ENCODE measurements at places on chromosomes 2 and 18. TPM values are rescaled to one million over a fixed set of nuclear protein-coding genes. Genes with fewer than 3 reads are reported as not detected.

GRCh38 chr2:150705767-150706166, 218.3 kb upstream of the RND3 start:
- no peak for DNase-seq

GRCh38 chr18:58866066-58866772, 1.5 kb downstream of the ZNF532 start:
- DNase-seq: no peak

OTOF gene
- 12.4 TPM for total RNA-seq

DNA sequence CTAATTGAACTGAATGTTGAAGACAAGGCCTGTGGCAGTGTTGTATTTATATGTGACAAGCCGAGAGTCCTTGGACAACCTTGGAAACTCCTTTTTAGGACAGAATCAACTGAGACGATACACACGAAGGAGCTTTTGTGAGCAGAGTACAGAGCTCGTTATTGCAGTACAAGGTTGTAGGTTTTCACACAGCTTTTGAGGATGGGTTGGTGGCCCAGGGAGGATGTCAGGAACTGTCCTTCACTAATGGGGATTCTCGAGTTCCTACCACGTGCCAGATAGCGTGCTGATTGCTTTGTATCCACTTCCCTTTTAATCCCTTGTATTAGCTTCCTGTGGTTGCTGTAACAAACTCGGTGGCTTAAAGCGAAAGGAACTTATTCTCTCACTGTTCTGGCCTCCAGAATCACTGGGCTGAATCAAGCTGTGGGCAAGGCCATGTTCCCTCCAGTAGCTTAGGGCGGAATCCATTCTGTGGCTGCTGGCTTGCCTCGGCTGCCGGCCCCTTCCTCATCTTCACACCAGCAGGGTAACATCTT, 20.2 kb downstream of the INPP4A start:
- no peak for DNase-seq

FBLN7 gene
- 9.5 TPM for total RNA-seq

- DNase-seq: peak; percentile 24
These were observed 144.6 kb downstream of the QPCT start for GRCh38 chr2:37489041-37489456.

UGT1A1 gene
- total RNA-seq: 0.41 TPM

DNA sequence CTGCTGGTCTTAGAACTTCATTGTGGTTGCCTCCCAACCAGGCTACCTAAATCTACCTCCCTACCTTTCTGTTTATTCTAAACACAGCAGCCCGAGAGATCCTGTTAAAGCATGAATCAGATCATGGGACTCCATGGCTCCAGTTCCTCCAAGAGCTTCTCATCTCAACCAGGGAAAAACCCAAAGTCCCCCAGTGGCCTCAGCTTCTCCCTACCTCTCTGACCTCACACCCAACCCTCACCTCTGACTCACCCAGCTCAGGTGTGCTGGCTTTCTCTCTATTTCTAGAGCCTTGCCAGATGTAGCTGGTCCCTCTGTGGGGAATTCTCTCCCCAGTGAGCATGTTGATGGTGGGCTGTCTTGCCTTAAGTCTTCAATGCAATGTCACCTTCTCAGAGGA, 93.8 kb upstream of the COPS8 start:
- DNase-seq: no peak

DNA sequence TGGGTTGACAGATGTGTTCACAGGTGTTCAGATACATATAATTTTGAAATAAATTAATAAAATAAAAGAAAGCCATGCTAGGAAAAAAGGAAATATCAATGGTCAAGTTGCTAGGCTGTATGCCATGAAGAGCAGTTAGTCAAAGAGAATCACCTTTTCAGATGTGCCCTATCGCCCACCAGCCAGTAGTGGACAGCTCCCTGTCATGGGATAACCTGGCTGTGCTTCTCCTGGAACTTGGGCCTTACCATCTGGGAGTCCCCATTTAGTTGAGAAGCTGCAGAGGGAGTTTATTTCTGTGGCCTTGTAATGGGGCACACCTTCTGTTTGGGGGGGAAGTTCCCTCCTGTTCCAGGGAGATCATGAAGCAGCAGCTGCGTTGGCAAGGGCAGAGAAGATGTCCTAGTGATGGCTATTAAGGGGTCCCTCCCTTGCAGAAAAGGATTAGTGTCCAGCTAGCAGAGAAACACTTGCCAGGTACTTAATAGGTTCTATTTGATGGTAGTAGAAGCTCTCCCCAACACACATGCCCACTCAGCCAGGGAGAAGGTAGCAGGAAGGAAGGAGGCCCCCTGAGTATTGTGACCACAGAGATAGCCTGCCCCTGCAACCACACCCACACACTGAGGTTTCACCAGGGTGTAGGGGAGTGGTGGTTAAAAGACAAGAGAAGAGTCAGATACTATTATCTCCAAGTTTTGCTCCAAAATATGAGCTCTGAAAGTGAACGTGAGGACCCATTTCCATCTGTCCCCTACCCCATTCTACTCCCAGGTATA, 117.7 kb downstream of the B3GNT2 start:
- no peak for DNase-seq

RGPD3 gene
- total RNA-seq: 1.1 TPM

FABP1 gene
- total RNA-seq: not detected

DNA sequence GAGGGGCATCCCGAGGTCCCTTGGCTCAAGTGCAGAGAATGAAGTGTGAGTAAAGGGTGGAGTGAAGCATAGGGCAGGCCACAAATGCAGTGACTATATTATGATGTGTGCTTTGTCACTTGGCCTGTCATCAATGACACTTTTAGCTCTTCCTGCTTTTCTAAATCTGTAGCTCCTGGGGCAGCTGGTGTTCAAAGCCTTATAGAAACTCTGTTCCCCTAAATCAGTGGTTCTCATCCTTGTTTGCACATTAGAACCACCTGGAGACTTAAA, 135.6 kb upstream of the LGALSL start:
- DNase-seq: no peak

DNA sequence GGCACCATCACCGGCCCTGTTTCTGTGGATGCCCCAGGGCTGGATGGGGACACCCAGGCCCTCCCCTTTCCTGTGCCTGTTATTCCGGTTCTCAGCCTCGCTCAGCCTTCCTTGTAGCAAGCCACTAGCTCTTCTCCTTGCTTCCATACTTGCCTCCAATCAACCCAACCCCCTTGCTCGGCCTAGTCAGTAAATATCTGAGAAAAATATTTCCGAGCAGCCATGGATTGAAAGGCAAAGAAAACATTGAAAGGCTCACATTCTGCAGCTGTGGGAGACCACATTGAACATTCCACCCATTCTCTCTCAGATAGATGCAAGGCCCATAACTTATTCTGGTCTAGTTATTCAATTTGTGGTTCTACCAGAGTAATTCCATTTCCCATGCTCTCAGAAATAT, 114.9 kb downstream of the SPP2 start:
- peak; percentile 19 for DNase-seq

CCBE1 gene
- 5.3 TPM for total RNA-seq

RAD51AP2 gene
- 0.10 TPM for total RNA-seq

CYP1B1 gene
- 8.0 TPM for total RNA-seq

GRCh38 chr2:1593371-1594122, 150.8 kb downstream of the PXDN start:
- DNase-seq: peak; percentile 93

DNA sequence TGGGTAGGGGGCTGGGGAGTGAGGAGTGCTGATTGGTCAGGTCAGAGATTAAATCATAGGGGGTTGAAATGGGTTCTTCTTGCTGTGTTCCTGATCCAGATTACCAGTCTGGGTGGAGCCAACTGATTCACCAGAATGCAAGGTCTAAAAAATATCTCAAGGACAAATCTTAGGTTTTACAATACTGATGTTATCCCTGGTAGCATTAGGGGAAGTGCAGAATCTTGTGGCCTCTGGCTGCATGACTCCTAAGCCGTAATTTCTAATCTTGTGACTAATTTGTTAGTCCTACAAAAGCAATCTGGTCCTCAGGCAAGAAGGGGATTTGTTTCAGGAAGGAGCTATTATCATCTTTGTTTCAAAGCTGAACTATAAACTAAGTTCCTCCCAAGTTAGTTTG, 289.2 kb upstream of the KYNU start:
- DNase-seq: no peak

GRCh38 chr18:63168287-63168686, 151.3 kb downstream of the BCL2 start:
- peak; percentile 43 for DNase-seq

DNA sequence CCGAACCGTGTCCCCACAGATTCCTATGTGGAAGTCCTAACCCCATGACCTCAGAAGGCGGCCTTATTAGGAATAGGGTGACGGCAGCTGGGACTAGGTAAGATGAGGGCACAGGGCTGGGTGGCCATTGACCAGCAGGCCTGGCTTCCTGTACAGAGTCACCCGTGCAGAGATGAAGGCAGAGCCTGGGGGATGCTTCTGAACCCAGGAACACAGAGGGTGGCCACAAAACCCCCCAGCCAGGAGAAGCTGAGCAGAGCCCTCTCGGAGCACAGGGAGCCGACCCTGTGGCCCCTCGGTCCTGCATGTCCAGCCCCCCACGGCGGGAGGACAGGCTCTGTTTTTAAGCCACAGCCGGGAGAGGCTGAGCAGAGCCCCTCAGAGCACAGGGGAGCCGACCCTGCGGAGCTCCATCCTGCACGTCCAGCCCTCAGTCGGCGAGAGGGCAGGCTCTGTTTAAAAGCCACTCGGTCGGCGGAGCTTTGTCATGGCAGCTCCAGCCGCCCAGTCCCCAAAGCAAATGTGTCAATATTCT, 2.7 kb downstream of the PDCD1 start:
- DNase-seq: no peak

PMAIP1 gene
- 15.7 TPM for total RNA-seq

DNA sequence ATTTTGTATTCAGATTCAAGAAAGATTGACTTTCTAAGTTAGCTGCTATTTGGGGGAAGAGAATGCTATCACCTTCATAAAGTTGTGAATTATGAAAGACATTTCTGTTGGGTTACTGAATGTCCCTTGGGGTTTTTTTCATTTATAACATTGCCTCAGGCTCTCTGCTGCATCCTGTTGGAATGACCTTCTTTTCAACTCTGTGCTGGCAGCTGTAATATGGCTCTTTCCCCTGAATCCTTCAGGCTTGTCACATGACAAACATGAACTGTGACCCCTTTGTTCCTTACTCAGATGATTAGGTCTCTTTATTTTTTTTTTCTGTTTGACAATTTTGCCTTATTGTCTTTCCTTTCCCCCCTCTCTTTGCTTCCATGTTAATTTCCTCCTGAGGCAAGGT, 159.8 kb downstream of the TAF4B start:
- DNase-seq: peak; percentile 51

ABHD1 gene
- 1.3 TPM for total RNA-seq

CTAGE1 gene
- total RNA-seq: not detected

CABYR gene
- 0.41 TPM for total RNA-seq

CXCR1 gene
- total RNA-seq: 0.31 TPM

SPC25 gene
- 3.4 TPM for total RNA-seq

CCDC150 gene
- 2.4 TPM for total RNA-seq

GRCh38 chr2:135245071-135245470, 193.0 kb downstream of the RAB3GAP1 start:
- no peak for DNase-seq
